Kidney (tissue), 22 donors: ENCODE measurements at places on chromosomes 2 and 18. TPM values are rescaled to one million over a fixed set of nuclear protein-coding genes. Genes with fewer than 3 reads are reported as not detected.

Gene CYP27A1
- 43.3 TPM for polyA plus RNA-seq

Gene ZBTB7C
- 1.8 TPM for polyA plus RNA-seq

Gene CNRIP1
- polyA plus RNA-seq: 8.7 TPM

Gene CENPA
- not detected for polyA plus RNA-seq

Gene CPLX4
- not detected for polyA plus RNA-seq

Gene GALM
- polyA plus RNA-seq: 79.9 TPM

Gene AQP12A
- polyA plus RNA-seq: not detected

Gene PRKRA
- polyA plus RNA-seq: 42.6 TPM

Gene NCKAP1
- 45.4 TPM for polyA plus RNA-seq
